ENCODE measurements at places on chromosomes 13 and 19. TPM values are rescaled to one million over a fixed set of nuclear protein-coding genes. Genes with fewer than 3 reads are reported as not detected.

Gene MYBPC2
- 22.2 TPM for total RNA-seq

Gene PTGIR
- not detected for total RNA-seq

Gene RDH8
- not detected for total RNA-seq

Gene SYNE4
- 4.5 TPM for total RNA-seq

Gene BCAM
- not detected for total RNA-seq

Gene ZNF549
- 6.6 TPM for total RNA-seq

Gene KRTDAP
- not detected for total RNA-seq

DNA sequence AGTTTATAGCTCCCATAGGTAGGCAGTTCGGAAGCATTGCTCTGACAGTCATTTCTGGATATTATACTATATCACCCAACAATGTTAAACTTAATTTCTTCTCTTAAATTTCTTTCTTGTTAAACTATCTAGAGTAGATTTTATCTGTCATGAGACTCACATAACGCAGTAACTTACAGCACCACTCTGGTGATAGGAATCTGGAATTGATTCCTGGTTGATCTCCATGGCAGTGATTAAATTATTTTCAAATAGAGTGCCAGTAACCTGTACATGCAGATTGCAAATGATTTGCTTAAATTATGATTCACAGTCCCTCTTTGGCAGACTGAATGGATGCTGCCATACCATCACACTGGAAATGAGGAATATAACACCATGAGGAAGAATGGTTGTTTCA is 722.1 kb downstream of the DACH1 start:
- DNase-seq = no peak

DNA sequence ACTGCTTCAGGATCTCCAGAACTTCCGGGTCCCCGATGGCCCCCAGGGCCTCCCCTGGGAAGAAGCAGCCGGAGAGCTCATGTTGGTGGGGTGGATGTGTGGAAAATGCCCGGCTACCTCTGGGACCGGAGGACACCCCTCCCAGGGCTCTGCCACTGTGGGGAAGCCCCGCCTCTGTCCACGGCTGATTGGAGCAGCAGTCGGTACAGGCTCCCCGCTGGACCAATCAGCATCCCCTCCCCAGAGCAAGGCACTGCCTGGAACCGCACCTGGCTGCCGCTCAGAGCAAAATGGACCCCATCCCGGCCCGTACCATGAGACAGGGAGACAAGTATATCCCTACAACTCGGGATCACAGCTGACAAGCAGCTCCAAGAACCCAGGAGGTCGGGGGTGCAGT is 6.4 kb downstream of the DOHH start:
- peak; percentile 25 for DNase-seq

DNA sequence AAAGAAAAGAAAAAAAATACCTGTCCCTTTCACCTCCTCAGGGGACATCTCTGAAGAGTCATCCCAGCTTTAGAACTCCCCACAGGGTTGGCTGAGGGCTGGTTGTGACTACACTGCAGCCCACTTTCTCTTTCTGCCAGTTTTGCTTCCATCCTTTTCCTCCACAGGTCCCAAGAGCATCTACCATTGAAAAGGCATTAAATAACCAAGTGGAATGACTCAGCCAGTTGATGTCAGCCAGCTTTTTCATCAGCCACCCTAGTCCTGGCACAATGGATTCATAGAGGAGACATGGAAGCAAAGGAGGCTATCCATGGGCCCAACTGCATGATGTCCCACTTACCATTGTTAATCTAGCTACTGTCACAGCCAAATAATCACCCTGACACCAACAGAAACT is 9.2 kb upstream of the RCBTB1 start:
- DNase-seq = no peak

- DNase-seq = no peak
Measured at GRCh38 chr19:51470966-51471365, 7.4 kb upstream of the CEACAM18 start.
